ENCODE measurements at places on chromosomes 1 and 21.

DNA sequence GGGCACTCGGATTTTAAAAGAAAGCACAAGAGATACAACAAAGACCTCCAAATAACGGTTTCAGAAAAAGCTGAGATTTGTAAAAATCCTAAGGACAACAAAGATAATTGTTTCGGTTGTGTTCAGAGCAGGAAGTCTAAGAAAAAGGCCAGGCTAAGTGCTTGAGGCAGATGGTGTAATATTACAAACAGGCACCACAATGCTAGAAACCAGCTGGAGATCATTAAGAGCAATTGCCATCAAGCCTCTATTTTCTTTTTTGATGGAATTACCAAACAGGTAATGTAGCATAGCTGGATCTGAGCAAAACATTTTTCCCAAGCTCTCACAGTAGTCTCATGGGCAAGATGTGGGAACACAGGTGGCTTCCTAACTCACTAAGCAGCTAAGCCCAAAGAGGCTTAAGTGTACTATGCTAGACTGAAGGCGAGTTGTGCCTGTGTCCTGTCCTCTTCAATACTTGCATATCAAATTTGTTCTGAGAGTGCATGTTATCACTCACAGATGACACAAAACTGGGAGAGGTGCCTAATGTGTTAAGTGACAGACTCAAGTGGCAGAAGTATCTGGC is 161.6 kb downstream of the GLUL start:
- no peak for DNase-seq

DNA sequence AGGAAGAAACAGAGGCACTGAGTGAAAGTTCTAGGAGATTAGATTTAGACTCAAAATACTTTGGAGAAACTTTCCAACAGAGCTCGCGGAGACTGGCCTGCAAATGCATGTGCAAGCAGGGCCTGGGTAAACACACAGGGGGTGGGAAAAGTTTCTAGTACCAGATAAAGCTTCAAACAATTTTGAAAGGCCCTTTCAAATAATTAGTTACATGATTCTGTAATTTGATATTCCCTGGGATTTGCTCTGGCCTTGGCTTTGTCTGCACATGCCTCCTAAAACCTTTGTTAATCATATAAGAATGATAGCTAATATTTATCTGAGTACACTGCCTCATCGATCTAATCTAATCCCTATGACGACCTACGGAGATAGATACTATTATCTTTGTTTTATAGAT is 31.3 kb downstream of the VTCN1 start:
- no peak for DNase-seq

DNA sequence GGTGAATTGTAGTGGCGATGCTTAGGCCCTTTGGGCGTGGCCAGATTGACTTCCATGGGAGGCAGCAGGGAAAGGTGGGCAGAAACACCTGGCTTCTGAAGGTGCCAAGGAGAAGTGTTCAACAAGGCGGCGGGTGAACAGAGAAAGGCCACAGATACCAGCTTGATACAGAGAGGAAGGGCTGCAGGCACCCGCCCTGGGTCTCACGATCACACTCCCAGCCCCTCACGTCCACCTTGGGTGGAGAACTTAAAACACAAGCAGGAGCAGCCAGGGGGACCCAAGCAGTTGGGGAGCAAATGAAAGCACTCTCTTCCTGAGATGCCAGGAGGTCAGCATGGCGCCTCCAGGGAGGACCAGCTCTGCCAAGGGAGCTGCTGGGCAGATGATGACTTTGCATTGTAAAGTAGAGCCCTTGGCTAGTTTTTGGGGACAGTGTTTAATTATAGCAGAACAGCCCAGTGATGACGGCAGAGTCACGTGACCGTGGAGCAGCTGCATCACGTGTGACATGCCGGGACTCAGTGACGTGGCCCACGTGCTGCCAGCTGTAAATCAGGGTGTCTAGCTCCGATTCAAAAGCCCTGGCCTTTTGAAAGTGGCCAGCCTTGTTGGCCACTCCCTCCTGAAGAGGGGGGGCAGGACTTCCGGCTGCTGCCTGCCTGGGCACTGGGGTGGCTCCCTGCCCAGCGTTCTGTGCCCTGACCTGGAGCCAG is 19.0 kb downstream of the SLC37A1 start:
- DNase-seq: peak; percentile 93

DNA sequence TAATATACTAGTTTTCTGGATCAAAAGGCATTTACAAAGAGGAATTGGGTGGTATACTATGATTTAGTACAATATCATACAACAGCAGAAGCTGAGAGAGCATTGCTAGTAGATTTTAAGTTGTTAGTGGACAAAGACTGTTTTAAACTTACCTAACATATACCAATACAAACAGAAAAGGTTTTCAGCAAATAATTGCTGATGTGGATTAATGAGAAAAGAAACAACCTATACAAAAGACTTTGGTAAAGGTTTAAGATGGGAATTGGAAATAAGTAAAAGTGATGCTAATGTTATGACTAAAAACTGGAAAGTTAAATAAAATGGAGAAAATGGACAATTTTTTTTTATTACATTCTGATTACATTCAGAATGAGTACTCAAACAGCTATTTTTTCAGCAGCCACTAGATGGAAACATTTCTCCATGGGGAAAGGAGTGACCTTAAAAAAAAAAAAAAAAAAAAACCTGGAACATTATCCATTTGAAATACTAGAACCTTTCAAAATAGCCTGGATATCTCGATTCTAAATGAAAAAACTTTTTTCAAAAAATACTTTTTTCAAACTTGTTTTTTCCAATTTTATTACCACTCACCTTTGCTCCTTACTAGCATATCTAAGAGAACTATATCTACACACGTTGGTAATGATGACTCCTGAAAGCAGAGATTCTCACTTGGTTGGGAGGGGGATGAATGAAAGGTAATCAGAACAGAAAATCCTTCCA is 55.4 kb downstream of the EPRS1 start:
- no peak for DNase-seq

GRCh38 chr1:156662005-156662799 is 15.0 kb downstream of the NES start:
- no peak for DNase-seq

- DNase-seq: peak; percentile 75
Measured at GRCh38 chr1:6727535-6727934, 25.9 kb upstream of the DNAJC11 start.

- DNase-seq: no peak
Measured at GRCh38 chr1:241896670-241896962, 48.6 kb downstream of the EXO1 start.

GRCh38 chr1:205967554-205968335 is 24.5 kb upstream of the SLC26A9 start:
- DNase-seq: no peak

- DNase-seq: no peak
Measured at GRCh38 chr21:34807146-34807880, 138.5 kb downstream of the CLIC6 start.

DNA sequence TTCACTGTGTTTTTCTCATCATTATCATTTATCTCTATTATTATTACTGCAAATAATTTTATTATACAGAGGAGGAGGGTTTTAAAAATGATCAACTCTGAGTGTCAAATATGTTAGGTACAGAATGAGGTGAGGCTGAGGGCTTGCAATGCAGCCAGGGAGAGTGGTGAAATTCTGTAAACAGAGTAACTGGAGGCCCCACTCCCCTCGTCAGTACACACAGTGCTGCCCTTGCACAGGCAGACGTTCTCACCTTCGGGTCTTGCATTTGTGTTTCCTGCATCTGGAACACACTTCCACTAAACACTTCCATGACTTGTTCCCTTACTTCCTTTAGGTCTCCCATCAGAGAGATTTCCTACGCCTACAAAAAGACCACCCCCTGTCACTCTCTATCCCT is 24.3 kb upstream of the COA6 start:
- no peak for DNase-seq

GRCh38 chr1:101357444-101357986 is 120.7 kb downstream of the S1PR1 start:
- no peak for DNase-seq

DNA sequence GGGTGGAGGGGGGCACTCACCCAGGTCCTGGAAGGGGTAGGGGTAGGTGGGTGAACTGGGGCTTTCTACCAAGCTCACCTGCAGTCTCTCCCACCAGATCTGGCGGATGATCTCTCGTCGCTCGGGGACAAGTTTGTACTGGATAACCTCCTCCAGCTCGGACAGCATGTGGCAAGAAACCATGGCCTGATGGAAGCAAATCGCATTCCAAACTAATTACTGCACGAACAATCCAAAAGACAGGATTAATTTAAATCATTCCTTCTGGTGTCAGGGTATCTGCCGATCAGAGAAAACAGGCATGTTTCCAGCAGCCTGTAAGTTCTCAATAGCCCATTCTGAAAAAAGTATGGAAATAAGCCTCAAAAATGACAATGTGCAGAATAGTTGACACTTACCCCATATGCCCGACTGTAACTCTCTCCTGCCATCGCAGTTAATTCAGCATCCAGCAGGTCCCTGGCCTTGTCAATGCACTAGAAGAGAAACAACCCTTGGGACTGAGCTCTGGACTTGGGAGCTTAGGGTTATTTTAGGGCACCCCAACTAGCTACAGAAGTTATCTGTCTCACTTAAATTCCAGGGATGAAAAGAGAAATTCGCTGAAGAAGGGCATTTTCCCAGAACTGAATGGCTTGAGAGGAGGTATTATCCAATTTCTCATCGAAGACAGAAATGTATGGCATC is 44.4 kb upstream of the ANGPTL7 start:
- DNase-seq: no peak

DNA sequence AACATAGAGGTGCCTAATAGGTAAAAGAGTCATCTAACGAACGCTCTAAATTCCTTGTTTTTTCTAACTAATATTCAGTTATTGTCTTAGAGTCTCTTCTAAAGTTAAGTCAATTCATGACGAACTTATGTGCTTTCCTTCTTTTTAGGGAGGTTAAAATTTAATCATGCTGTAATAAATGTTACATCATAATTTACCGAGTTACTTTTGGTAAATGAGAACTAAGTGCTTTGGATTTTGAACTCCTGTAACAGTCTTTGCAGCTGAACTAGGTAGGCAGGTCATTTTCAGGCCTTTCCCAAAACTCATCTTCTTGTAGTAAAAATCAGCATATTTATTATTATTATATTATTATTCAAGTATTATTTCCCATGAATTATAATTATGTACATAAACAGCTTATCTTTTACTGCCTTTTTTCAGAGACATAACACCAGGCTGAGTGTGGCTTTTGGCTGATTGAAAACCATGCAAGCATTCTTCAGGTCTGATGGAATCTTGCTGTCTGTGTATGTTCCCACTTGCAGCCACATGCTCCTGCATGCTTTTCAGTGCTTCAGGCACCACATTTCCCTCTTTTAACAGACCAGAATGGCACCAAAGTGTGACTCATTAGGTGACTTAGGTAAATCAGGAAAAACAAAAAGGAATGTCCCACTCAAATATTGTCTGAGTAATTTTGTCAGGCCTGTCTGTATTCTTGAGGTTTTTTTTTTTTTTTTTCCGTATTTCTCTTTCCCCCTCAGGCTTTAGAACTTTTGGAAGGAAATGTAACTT is 81.0 kb upstream of the CD55 start:
- DNase-seq: no peak

Data from tibial artery (tissue), 4 donors.